NCI-H524 treated with DMSO at 0.1 percent for 48 hours (cell line): ENCODE measurements at places on chromosomes 6 and 20.

DNA sequence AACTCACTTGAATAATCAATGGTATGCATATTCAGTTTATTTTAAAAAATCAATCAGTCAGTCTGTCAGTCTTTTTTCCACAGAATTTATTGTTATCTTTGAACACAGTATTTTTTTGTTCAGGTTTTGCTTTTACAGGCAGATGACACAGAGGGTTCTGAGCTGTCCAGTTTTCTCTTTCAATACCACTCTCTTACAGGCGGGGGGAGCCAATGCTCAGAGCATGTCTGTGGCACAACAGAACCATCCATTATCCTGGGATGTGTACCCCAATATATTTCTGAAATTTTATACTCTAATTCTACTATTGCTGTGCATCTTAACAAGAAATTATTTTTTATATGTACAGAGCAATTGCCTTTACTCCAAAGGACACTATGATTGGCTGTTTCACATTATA, 21.2 kb downstream of the ROS1 start:
- DNase-seq, result no peak

DNA sequence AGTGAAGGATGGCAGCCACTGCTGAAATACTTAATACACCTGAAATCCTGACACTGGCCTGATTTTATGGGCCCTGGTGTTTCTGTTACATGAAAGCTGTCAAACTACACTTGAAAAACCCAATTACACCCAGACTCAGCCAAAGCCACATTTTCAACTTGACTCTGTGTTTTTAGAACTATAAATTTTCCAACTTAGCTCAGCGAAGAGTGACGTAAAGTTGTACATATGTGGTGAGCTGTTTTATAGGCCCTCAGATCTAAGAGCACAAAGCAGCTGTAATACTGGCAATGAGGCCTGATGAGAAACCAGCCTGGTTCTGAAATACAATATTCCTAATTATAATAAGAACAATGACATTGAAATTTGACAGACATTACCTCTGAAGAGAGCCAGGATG, 18.6 kb downstream of the SCML4 start:
- DNase-seq, result no peak

DNA sequence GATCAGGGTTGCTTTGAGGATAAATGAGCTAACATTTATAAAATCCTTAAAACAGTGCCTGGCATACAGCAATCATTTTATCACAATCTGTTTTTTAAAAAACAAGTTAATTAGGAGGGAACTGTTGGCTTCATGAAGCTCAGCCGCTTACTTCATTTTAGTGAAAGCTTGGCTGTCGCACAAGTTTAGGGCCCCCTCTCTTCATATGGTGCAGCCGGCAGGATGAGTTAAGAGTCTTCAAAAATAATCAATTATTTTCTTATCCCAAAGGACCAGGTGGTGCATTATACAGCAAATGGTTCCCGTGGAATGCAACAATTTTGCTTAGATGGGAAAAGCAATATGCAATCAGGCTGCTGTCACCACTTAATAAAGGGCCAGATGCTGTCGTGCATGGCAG, 57.4 kb upstream of the PROKR2 start:
- peak; percentile 48 for DNase-seq

DNA sequence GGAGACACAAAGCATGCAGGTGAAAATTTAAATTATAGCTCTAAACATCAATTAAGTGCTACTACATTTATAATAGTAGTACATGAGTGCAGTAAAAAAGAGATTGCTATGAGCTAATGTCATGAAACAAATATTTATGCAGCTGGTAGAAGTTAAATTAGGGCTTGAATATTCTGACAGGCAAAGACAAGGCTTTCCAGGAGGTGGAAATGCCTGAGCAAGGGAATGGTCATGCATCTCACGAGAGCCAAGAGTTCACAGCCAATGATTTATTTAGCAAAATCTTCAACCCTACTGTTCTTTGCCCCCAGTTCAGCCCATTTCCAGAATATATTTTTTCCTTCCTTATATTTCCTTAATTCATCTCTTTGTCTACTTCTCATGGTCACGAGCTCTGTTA, 128.9 kb downstream of the HIVEP2 start:
- no peak for DNase-seq

GRCh38 chr6:33820784-33821520, 17.1 kb upstream of the MLN start:
- no peak for DNase-seq

- no peak for DNase-seq
These were observed 142.5 kb upstream of the PREP start for GRCh38 chr6:105545228-105545920.

DNA sequence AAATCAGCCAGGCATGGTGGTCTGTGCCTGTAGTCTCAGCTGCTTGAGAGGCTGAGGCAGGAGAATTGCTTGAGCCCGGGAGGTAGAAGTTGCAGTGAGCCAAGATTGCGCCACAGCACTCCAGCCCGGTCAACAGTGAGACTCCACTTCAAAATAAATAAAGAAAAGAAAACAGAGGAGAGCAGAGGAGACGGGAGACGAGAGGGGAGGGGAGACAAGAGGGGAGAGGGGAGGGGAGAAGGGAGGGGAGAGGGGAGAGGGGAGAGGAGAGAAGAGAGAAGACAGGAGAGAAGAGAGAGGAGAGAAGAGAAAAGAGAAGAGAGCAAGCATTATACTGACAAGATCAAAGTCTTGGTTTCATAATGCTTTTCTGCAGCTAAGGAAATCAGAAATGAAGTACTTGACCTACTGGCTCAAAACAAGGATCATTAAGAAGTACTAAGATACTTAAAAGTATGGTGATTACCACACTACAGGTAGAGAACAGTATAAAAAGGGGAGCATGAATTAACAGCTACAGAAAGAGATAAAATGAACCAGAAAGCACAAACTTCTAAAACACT, 30.5 kb downstream of the FAM8A1 start:
- DNase-seq, result no peak

DNA sequence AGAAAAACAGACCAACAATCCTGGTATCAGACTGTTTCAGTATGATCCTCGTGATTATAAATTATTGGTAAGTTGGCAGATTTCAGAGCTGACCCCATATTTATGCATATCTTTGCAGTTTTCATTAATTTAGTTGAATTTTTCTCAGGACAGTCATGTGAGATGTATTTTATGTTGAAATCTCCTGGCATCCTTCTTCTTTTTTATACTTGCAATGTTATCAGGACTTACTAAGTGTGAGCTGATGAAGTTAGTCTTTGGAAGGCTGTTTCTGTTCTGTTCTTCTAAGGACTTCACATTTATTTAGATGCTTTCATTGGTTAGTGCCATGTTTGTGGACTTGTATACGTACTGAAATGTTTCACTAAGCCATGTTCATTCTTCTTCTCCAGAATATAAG, 17.2 kb downstream of the SMPDL3A start:
- no peak for DNase-seq

DNA sequence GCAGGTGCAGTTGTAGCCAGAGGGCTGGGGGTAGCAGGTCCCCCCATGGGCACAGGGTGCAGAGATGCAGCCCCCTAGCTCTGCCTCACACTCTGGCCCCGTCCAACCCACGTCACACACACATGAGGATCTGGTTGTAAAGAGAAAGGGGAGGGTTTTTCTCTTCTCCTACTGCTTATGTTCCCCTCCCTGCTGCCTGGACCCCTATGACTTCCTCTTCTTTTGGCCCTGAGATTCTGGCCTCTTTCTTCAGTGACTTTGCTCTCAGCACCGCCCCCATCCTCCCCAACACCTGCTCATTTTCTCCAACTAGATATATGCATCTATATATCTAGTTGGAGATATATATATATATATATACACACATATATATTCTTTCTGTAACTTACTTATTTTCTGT, 9.7 kb downstream of the NOTCH4 start:
- no peak for DNase-seq

GRCh38 chr6:5584078-5584482, 322.8 kb downstream of the FARS2 start:
- no peak for DNase-seq

- DNase-seq, result no peak
These were observed 1277.2 kb upstream of the GJE1 start for GRCh38 chr6:140855520-140855919.

DNA sequence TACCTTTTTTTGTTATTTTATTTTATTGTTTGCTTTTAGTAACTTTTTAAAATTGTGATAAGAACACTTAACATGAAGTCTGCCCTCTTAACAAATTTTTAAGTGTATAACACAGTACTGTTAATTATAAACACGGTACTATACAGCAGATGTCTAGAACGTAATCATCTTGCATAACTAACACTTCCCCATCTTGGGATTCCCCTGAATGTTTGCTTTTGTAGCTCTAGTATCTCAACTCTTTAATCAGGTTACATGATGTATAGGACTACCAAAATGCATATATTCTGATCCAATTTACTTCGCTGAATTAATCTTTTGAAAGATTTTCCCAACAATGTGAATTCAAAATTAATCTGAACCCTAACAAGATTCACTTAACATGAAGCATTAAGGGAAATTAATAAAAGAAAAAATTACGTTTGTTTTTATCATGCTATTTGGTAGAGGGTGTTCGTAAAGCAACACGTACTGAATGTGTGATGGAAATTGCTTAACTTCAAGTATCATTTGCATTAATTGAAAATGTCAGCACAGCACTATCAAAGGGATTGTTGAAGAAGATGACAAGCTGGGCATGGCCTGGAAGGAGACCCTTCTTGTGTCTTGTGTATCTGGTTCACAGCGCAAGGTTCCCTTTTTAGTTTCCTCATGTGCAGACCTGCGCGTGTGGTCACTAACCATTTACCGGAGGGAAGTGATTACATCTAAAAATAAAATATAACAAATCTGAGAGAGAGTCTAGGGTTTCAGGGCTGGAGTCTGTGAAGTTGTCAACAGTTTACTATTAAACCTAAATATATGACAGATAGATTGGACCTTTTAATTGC, 15.2 kb downstream of the COL19A1 start:
- no peak for DNase-seq

- DNase-seq, result no peak
These were observed 671 bp downstream of the TAPBP start for GRCh38 chr6:33313105-33313708.

GRCh38 chr20:11217326-11218172, 543.8 kb upstream of the JAG1 start:
- DNase-seq, result no peak

GRCh38 chr20:48820649-48820973, 7.2 kb downstream of the PREX1 start:
- DNase-seq, result no peak

DNA sequence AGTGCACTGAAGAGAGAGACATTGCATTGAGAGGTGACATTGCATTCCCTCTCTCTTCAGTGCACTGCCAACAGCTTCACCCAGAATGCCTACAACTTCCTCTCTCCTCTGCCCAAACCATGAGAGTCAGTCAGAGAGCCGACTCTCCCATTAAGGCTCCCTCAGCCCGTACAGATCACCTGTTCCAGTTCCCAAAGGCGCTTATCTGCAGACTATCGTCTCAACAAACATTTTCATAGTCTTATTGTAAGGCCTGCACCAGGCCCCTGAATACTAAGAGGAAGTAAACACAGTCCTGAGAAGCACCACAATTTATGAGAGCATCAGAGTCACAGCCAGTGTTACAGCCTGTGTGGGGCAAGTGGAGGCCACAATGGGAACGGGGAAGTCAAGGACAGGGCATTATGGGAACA, 53.7 kb downstream of the GFOD1 start:
- DNase-seq, result no peak

DNA sequence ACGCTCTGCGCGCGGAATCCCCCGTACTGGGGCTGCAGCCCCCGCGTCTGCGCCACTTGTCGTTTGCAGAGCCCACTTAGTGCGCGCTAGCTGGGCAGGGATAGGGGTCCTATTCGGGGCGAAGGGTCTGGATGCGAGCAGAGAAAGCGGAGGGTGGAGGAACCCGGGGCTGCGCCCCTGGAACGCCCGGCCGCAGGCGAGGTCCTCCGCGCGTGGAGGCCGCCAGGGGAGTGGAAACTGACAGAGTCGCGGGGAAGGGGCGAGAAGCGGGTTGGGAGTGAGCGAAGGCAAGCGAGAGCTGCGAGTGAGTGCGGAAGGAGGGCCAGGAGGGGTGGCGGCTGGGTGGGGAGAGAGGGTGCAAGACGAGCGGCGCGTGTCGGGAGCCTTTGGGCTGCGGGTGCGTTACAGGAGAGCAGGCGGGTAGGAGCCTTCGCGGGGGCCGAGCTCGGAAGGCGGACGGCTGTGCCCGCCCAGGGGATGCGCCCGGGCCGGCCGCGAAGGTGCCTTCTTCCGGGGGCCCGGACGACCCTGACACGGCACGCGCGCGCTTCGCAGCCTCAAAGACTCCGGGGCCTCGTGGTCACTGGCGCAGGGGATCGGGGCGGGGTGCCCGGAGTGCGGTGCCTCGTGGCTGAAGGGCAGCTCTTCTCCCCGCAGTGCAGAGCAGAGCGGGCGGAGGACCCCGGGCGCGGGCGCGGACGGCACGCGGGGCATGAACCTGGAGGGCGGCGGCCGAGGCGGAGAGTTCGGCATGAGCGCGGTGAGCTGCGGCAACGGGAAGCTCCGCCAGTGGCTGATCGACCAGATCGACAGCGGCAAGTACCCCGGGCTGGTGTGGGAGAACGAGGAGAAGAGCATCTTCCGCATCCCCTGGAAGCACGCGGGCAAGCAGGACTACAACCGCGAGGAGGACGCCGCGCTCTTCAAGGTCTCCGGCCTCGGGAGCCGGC, 1.2 kb downstream of the IRF4 start:
- no peak for DNase-seq

GRCh38 chr6:159233365-159234101, 64.3 kb downstream of the FNDC1 start:
- no peak for DNase-seq

DNA sequence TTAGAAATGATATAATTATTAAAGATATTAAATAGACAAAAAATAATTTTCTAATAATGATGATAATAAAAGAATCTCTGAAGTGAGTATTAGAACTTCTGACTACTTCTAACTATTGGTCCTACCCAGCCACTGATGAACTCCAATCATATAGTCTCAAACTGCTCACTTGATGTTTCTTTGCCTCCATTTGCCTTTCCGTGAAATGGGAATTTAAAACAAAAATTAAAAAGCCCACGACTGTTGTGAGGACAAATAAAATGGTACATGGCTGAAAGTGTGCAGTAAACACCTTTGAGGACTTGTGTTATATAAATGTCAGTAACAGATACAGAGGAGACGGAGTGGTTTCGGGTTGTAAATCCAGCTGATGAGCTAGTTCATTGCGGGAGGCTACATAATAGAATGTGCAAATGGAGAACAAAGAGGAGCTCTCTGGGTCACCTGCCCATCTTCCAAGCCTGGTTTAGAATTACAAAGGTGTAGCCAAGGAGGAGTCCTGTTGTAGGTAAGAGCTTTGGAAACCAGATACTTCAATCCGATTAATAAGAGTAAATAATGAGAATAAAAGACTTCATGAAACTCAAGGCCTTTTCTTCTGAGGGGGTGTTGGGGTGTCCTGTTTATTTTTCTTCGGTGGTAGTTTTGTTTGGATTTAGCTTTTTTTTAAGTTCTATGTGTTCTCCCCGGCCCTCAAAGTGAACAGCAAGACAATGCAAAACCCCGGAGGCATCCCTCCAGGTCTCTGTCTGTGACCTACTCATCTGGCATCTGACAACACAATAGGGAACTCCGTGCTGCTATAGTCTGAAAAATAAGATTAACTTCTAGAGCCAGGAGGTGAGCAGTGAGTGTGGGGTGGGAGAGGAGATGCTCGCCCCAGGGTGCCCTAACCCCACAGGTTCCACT, 4.4 kb upstream of the PXDC1 start:
- no peak for DNase-seq
